Stomach (tissue), 19 donors: ENCODE measurements at places on chromosomes 5 and 9. TPM values are rescaled to one million over a fixed set of nuclear protein-coding genes. Genes with fewer than 3 reads are reported as not detected.

- no peak overlapping the region for H3K27ac ChIP-seq
- no peak overlapping the region for H3K4me3 ChIP-seq
- DNase-seq, result no peak
- peaks cover 12% of the 10 kb centered on the region for H3K4me1 ChIP-seq
- H3K27me3 ChIP-seq, result no peaks in the 10 kb centered on the region
Observed at GRCh38 chr5:80659106-80659505, 4.3 kb upstream of the DHFR start.

DNA sequence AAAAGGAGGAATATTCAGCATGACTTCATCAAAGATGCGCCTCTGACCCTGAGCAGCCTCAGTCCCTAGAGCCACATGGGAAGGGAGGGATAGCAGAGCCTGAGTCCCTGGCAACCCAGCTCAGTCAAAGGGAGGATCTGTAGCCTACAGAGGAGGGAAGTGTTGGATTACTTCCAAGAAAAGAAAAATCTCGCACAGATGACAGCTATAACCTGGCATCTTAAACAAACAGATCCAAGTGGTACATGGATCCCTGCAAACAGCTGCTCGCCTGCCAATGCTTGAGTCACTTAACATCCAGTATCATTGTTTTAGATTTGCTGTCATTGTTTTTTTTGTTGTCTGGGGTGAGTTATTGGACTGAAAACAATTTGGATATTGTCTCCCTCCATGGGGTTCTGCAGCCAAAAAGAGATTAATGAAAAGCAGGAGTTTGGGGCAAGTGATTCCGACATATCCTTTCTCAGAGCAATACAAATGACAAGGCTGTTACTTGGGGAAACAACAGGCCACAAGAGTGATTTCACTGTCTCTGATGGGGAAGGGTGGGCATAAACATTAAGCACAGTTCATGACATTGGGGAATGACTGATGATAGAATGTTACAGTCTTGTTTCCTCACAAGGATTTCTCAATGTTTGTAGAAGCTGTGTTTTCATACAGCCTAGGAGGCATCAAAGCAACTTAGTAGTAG, 153.5 kb upstream of the KIF2A start:
- no peaks in the 10 kb centered on the region for H3K27me3 ChIP-seq
- no peak for DNase-seq
- no peak overlapping the region for H3K27ac ChIP-seq
- no peak overlapping the region for H3K4me3 ChIP-seq
- H3K36me3 ChIP-seq, result no peaks in the 10 kb centered on the region

GRCh38 chr5:177320879-177321278, 9.2 kb upstream of the MXD3 start:
- H3K27ac ChIP-seq, result no peak overlapping the region
- DNase-seq, result no peak
- no peak overlapping the region for H3K4me3 ChIP-seq
- H3K36me3 ChIP-seq, result peaks cover 19% of the 10 kb centered on the region
- no peaks in the 10 kb centered on the region for H3K4me1 ChIP-seq

GRCh38 chr5:108212775-108213346, 169.0 kb downstream of the FBXL17 start:
- DNase-seq, result no peak
- H3K36me3 ChIP-seq, result no peaks in the 10 kb centered on the region
- no peak overlapping the region for H3K27ac ChIP-seq
- H3K27me3 ChIP-seq, result no peaks in the 10 kb centered on the region
- no peak overlapping the region for H3K4me3 ChIP-seq
- no peaks in the 10 kb centered on the region for H3K4me1 ChIP-seq

GRCh38 chr5:87752362-87752761, 339.6 kb upstream of the CCNH start:
- no peaks in the 10 kb centered on the region for H3K4me1 ChIP-seq
- no peak for DNase-seq
- H3K36me3 ChIP-seq, result no peaks in the 10 kb centered on the region
- H3K27me3 ChIP-seq, result no peaks in the 10 kb centered on the region
- no peak overlapping the region for H3K27ac ChIP-seq

GRCh38 chr9:84723426-84723825, 53.9 kb downstream of the NTRK2 start:
- no peaks in the 10 kb centered on the region for H3K4me1 ChIP-seq
- DNase-seq, result no peak
- H3K4me3 ChIP-seq, result no peak overlapping the region
- no peaks in the 10 kb centered on the region for H3K27me3 ChIP-seq
- H3K27ac ChIP-seq, result no peak overlapping the region

- H3K4me1 ChIP-seq, result peaks cover 47% of the 10 kb centered on the region
- DNase-seq, result no peak
- H3K27me3 ChIP-seq, result no peaks in the 10 kb centered on the region
- peak overlapping the region; percentile 87 for H3K4me3 ChIP-seq
- H3K27ac ChIP-seq, result peak overlapping the region; percentile 95
- no peaks in the 10 kb centered on the region for H3K36me3 ChIP-seq
Observed at GRCh38 chr5:172834415-172835289, 601 bp downstream of the ERGIC1 start.

LCN2 gene
- 10.8 TPM for total RNA-seq

AGXT2 gene
- total RNA-seq, result 0.73 TPM
